NCI-H526 treated with DMSO at 0.1 percent for 48 hours (cell line): ENCODE measurements at places on chromosomes 1 and 21.

GRCh38 chr1:30277911-30278310 lies 445.5 kb downstream of the MATN1 start:
- DNase-seq: no peak

GRCh38 chr1:245337829-245338484 lies 183.2 kb downstream of the KIF26B start:
- no peak for DNase-seq

DNA sequence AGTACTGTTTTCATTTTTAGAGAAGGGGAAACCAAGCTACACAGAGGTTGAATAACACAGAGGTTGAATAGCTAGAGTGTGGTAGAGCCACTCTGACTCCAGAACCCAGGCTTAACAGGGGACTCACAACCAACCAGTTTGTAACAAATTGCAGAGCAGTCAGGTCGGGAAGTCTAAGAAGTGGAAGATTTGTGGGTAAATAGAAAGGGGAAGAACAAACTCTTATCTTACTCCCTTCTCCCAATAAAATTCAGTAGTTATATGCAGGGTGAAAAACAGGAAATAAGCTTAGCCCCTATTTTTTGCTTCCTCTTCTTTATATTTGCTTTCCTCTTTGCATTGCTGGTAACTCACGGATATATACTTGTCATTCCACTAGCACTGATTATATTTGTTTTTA lies 23.2 kb downstream of the CDC42 start:
- no peak for DNase-seq

- DNase-seq: no peak
Measured at GRCh38 chr1:98402860-98403259, 258.7 kb upstream of the SNX7 start.
